ENCODE measurements at places on chromosomes 1 and 21. TPM values are rescaled to one million over a fixed set of nuclear protein-coding genes. Genes with fewer than 3 reads are reported as not detected.

DNA sequence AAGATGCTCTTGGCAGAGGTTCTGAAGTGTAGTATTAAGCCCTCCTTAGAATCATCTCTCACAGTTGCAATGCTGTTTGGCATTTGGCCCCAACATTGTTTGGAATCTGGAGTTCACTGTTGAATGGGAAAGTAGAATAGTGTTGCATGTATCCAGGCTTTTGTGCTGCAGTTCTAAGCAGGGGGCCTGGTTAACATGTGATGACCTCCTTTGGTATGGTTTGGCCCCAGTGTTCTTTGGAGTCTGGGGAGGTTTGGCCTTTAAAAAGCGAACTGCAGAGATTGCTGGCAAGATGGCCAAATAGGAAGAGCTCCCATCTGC lies 61.8 kb upstream of the PLD5 start:
- no peak for DNase-seq

DNA sequence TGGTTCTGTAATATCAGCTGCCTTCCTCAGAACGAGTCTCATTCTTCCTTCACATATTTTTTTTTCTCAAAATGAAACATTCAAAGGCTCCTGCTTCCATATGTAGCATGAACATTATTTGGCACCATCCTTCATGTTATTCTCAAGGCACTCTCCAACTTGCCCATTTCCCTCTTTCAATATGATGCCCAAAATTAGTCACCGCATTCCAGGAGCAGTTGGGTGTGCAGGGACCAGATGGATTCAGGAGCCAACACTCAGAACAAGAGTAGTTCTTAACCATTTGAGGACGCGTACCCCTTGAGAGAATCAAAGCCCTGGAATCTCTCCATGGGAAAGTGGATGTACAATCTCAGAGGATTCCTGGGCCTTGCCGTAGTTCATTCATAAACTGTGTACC lies 50.3 kb downstream of the KCNK1 start:
- DNase-seq, result no peak

- no peak for DNase-seq
Observed at GRCh38 chr1:17437580-17438317, 1.7 kb downstream of the RCC2 start.

CNST gene
- 9.2 TPM for total RNA-seq

S100A8 gene
- total RNA-seq, result not detected
